ENCODE measurements at places on chromosomes 1 and 21.

DNA sequence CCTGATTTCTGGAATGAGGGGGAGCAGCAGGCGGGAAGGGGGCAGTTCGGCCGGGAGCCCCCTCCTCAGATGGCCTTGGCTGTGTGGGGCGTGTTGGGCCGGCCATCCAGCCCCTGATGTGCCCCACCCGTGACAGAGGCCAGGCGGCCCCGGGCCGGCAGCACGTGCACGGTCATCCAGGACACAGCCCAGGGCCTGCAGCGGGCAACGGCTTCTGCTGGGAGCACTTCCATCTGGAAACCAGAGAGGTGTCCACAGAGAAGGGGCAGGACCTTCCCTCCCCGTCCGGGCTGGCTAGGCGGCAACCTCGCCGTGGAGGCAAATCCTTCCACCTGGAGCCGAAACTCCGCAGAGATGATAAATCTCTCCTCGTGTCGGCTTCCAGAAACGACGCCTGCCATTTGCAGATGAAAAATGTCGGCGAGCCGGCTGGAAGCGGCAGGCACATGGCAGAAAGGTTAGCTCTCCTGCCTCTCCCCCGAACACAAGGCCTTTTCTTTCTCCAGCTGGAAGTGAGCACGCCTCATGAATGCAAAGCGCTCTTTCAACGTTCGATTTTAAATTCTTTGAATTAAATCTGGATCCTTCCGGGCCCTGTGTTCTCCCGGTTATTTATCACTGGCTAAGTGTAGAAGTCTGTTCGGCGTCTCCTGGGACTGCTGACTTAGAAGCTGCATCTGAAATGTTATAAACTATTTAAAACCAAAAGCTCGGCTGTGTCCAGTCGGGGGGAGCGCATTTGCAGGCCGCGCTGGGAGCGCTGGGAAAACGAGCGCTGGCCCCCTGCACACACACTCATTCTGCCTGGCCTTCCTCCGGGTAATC lies 9.4 kb upstream of the ACTRT2 start:
- no peak for DNase-seq

- no peak for DNase-seq
These were observed 16.0 kb downstream of the KRTAP19-8 start for GRCh38 chr21:31022306-31022705.

GRCh38 chr1:231016234-231016633 lies 23.8 kb downstream of the FAM89A start:
- no peak for DNase-seq

DNA sequence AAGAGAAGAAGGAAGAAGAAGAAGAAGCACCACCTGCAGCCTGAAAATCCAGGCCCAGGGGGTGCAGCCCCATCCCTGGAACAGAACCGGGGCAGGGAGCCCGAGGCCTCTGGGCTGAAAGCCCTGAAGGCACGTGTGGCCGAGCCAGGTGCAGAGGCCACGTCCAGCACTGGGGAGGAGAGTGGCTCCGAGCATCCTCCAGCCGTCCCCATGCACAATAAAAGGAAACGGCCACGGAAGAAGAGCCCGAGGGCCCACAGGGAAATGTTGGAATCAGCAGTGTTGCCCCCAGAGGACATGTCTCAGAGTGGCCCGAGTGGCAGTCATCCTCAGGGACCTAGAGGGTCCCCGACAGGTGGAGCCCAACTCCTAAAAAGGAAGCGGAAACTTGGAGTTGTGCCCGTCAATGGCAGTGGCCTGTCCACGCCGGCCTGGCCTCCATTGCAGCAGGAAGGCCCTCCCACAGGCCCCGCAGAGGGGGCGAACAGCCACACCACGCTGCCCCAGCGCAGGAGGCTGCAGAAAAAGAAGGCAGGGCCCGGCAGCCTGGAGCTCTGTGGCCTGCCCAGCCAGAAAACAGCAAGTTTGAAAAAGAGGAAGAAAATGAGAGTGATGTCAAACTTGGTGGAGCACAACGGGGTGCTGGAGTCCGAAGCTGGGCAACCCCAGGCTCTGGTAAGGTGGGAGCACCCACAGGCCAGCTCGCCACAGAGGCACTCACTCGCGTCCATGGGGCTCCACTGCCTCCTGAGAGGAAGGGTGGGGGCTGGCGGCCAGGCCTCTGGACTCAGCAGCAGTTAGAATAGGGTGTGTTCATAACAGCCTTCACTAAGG lies 28.4 kb downstream of the RRP1B start:
- DNase-seq = no peak

DNA sequence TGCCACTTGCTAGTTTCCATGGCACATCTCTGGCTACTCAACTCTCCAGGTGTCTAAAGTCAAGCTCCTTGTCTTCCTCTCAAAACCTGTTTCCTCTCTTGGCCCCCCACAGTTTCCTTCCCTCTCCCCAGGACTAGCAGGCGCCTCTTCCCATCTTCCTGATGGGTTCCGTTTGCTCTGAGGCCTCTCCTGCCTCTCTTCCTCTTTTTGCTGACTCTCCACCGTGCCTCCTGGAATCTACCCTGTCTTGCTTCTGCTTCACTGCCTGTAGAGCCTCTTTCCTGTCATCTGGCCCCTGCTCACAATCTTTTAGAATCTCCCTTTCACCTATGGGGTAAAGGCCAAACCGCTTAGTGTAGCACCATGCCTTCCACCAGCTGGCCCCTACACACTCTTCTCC lies 21.8 kb upstream of the LHX4 start:
- no peak for DNase-seq

DNA sequence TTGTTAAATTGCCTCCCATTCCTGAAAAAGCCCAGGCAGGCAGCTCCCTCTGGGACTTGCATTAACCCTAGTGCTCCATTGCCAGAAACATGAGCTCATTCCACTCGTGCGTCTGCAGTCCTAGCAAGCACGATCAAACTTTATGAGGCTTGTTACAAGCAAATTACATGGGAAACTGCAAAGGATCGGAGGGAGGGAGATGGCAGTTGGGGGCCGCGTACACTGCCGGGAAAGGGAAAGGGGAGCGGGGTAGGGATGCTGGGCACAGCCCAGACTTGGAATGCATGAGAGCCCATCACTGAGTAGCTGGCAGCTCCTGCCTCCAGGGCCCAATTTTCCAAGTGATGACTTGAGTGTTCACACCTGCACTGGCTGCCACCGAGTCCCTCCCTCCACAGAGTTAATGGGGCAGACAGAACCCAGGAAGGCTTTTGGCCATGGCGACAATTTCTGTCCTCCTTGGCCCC lies 169.9 kb downstream of the BRINP2 start:
- DNase-seq = no peak

DNA sequence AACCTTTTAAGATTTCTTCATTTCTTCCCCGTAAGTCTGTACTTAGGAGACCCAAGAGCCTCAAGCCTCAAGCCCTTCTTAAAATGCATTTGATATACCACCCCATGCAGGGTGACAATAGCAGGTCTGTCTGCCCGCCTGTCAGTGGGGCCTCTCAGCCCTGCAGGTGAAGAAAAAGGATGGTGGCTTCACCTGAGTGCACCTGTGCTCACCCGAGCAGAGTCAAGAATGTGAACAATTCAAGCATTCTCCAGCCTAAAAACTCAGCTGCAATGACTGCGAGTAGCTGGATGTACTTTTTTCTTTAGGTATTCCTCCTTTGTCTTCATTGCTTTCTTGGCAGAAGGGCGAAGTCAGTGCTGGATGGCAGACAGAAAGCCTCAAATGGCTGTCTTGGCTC lies 203.3 kb downstream of the LMX1A start:
- DNase-seq = no peak

DNA sequence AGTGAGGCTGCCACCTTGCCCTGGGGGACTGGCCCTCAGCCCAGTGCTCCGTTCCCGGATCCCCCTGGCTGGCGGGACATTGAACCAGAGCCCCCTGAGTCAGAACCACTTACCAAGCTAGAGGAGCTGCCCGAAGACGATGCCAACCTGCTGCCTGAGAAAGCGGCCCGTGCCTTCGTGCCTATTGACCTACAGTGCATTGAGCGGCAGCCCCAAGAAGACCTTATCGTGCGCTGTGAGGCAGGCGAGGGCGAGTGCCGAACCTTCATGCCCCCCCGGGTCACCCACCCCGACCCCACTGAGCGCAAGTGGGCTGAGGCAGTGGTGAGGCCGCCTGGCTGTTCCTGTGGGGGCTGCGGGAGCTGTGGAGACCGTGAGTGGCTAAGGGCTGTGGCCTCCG lies 1.3 kb downstream of the TMEM79 start:
- no peak for DNase-seq

GRCh38 chr1:221016751-221017150 lies 137.5 kb downstream of the HLX start:
- no peak for DNase-seq

DNA sequence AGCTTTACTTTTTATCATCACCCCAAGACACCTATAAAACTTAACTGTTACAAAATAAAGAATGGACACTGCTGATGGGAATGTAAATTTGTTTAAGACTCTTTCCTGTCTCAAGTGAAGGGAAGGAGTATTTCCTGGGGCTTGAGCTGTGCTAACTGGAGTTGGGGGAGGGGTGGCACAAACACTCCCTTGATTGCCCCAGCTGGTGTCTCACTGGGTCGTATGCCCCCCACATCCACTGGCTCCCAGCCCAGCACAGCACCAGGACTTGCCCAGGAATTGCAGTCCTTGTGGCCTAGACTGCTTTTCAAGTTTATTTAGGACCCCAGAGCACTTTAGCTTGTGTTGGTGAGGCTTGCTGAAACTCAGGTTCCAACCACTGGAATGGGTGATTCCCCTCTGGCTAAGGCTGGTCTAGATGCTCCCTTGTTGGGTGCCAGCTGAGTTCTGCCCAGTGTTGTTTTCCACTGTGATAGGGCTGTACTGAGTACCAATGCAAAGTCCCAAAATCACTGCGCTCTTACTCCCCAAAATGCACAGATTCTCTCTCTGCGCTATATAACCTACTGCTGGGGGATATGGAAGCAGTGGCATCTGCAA lies 49.1 kb upstream of the DR1 start:
- DNase-seq = no peak

GRCh38 chr1:118815909-118816308 lies 172.2 kb downstream of the TBX15 start:
- no peak for DNase-seq

DNA sequence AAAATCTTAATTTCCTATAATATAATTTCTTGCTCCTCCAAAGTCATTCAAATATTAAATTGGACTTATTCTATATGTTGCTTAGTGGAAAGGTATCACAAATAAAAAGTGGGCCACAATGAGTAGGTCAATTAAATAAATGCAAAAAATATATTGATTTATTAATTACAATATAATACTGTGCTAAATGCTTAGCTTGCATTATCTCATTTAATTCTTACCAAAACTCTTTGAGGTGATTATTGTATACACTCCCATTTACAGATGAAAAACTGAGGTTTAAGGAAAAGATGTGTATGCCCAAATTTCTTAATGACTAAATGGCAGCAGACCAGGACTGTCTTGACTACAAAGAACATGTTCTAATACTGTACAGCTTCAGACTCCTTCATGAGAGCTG lies 325.3 kb upstream of the SGIP1 start:
- DNase-seq = no peak

DNA sequence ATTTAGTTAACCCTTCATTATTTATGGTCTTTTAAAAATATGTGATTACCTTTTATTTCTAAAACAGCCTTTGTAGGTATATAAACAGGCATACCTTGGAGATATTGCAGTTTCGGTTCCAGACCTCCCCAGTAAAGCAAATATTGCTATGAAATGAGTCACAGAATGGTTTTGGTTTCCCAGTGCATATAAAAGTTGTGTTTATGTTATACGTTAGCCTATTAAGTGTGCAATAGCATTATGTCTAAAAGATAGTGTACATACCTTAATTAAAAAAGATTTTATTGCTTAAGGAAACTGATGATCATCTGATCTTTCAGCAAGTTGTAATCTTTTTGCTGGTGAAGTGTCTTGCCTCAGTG lies 44.1 kb downstream of the XCL2 start:
- no peak for DNase-seq

GRCh38 chr1:81408419-81408818 lies 392.3 kb upstream of the ADGRL2 start:
- DNase-seq = peak; percentile 42

DNA sequence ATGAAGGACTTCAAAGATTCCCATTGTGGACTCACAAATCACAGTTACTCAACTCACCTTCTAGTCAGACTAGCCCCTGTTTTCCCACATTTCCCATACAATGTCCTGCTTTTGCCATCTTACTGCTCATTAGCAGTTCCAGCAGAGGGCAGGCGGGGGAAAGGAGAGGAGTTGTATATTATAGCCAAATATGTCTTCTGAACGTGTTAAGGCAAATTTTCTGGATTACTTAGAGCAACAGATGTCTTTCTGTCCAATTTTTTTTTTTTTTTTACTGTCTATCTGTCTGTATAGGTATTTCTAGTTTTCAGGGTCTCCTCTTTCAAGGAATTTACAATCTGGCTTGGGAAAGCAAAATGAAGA lies 29.9 kb upstream of the DDAH1 start:
- DNase-seq = no peak

GRCh38 chr1:167145965-167146364 lies 52.1 kb downstream of the STYXL2 start:
- DNase-seq = no peak

DNA sequence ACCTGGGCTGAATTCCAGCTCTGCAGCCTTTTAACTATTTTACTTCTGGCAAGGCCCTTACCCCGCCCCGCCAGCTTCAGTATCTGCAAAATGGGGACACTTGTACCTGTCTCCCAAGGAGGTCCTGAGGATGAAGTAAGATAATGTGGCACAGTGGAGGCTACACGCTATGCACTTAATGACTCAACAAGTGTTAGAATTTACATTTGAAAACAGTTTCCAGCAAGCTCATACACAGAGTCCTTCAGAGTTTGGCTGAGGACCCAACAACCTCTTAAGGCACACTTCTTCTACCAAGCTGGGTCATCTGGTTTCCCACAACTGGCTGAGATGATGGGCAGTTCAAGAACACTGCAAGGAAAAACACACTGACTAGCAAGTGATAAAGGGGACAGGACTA lies 30.2 kb upstream of the SLC22A15 start:
- DNase-seq = no peak

DNA sequence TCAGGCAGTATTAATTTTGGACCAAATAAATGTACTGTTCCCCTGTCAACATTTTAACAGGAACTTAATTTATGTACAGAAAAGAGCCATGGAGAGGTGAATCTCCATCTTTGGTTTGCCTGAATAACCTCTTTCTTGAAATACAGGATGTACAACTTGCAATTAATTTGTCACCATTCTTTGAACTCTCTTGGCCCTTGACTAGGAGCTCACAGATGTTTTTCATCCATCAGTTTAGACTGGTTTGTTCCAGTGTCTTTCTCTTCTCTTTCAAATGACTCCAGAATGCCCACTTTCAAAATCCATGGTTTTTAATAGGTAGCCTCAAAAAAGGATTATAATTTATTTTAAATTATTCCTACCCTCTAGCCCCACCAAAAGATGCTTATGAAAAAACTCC lies 5.0 kb downstream of the MAP3K7CL start:
- DNase-seq = no peak

- DNase-seq = no peak
These were observed 219.2 kb downstream of the PTPRC start for GRCh38 chr1:198858033-198858432.

GRCh38 chr1:244918421-244919319 lies 54.3 kb upstream of the HNRNPU start:
- peak; percentile 13 for DNase-seq

GRCh38 chr1:168468042-168468809 lies 75.6 kb downstream of the XCL2 start:
- no peak for DNase-seq

All from NCI-H1105 (cell line).